HuH-7 (cell line): ENCODE measurements at places on chromosomes 13 and 19.
A peak's percentile ranks its signal among the peaks of the same experiment; 100 is the strongest.

DNA sequence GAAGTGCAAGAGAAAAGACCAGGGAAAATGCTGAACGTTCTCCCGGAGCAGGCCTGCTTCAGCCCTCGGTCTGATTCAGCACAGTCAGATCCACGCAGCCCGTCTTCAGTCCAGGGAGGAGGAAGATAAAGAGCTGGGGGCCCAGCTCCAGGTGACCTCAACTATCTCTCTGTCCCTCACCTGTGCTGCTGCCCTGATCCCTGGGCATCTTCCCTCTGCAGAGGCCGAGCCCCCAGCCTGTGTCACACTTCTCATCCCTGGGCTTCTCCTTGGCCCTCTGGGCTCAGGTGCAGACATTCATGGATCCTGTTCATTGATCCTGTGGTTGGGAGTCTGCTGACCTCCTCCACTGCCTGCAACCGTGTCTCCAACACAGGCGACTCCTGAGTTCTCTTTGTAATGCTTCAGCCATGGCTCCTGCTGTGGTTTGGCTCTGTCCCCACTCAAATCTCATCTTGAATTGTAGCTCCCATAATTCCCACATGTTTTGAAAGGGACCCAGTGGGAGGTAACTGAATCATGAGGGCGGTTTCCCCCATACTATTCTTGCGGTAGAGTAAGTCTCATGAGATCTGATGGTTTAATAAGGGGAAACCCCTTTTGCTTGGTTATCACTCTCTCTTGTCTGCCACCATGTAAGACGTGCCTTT lies 27.9 kb downstream of the COL4A2 start:
- DNase-seq = no peak

DNA sequence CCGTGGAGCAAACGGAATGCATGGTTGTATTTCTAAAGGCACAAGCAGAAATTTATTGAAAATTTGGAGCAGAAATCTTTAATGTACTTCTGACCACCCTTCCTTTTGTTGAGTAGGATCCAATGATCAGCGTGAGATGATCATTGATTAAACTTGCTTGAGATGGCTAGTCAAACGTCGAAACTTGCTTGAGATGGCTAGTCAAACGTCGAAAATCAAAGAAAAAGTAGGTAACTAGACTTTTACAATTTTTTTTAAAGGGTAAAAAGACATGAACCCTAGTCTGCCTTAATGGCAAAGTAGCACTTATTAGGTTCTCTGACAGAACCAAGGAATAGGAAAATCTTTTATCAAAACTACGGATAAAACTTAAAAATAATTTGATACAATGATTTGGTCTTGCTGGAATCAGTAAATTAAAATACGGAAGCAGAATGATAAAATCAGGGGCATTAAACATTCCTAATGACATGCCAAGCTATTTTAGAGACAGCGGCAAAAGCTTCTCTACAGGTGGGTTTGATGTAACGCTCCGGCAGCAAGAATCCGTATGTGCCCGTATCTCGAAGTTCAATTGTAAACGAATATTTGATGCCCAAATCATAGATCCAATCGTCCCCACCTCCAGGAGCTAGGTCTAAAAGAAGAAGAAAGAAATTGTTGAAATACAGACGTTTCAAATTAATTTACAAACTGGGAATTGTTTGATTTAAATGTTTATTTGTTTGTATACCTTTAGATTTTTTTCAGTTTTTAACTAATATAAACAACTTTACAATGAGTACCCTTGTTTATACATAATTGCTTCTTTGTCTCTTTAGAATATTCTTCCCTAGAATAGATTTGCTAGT lies 841 bp upstream of the ZC3H13 start:
- no peak for DNase-seq

- DNase-seq = no peak
These were observed 4.7 kb downstream of the SBNO2 start for GRCh38 chr19:1169411-1169791.

DNA sequence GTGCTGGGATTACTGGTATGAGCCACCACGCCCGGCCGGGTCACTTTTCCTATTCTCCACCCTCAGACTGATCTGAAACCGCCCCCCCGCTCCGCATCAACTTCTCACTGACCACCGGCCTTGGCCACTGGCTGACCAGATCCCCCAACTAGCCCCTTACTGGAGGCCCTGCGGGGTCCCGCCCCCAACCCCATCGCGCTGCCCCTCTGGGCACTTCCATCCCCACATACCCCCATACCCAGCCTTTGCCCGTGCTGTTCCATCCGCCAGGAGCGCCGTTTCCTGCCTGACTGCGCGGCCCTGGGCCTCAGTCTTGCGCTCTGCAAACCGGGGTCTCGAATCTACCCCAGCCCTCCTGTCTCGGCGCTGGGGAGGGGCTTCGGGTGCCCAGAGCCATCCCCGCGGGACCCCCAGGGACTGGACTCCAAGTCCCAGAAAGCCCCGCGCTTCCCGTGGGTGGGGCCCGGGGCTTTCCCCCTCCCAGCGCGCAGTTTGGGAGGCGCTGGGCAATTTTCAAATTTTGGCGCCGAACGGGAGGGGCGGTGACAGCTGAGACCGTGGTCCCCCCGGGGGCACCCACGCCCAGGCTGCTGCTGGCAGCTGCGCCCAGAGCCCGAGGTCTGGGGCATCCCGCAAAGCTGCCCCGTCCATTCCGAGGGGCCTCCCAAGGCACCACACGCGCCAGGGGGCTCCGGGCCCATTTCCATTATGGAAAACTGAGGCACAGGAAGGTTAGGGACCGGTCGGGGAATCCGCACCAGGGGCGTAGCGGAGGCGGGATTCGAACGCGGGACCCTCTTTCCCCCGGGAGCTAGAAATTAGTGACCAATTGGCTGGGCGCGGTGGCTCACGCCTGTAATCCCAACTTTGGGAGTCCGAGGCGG lies 5.2 kb upstream of the LMNB2 start:
- peak; percentile 61 for DNase-seq

GRCh38 chr19:46218160-46218559 lies 11.4 kb upstream of the IGFL1 start:
- DNase-seq = peak; percentile 60

GRCh38 chr19:32750441-32751055 lies 31.0 kb downstream of the TDRD12 start:
- no peak for DNase-seq

- DNase-seq = peak; percentile 98
These were observed 12.5 kb downstream of the PEAK3 start for GRCh38 chr19:2269244-2270156.

DNA sequence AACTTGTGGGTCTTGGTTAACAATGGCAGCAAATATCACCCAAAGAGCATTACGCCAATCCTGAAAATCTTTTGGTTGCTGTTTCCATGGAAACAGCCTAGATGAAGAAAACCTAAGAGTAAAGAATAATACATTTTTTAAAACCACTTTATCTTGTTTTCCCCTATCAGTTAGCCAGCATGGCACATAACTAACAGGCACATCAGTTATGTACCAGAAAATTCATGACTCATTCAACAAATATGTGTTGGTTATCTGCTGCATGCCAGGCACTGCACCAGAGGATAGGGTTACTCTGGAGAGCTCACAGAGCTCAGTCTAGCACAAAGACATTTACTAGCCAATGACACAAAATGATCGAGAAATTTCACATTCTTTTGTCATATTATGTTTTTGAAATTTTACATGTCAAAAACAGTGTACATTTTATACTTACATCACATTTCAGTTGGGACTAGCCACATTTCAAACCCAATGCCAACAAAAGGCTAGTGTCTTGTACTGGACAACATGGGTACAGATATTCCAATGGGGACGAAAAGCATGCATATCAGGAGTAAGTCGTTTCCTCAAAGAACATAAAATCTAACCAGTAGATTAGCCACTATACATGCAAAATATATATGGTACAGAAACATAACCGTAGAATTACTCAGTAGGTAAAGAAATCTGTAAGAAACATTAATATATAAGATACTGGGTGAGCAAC lies 20.3 kb downstream of the LNX2 start:
- no peak for DNase-seq

- no peak for DNase-seq
These were observed 8.9 kb upstream of the CCNP start for GRCh38 chr19:40235238-40236025.

- no peak for DNase-seq
These were observed 65.8 kb downstream of the SIPA1L3 start for GRCh38 chr19:37972803-37973202.

DNA sequence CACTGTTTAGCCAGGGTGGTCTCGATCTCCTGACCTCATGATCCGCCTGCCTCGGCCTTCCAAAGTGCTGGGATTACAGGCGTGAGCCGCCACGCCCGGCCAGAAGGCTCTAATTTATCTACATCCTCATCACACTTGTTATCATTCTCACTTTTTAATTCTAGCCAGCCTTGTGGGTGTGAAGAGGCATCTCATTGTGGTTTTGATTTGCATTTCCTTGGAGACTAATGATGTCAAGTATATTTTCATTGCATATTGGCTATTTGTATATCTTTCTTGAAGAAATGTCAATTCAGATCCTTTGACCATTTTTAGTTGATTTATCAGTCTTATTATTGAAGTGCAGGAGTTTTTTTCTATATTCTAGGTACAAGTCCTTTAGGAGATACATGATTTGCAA lies 27.7 kb upstream of the HIF3A start:
- no peak for DNase-seq

DNA sequence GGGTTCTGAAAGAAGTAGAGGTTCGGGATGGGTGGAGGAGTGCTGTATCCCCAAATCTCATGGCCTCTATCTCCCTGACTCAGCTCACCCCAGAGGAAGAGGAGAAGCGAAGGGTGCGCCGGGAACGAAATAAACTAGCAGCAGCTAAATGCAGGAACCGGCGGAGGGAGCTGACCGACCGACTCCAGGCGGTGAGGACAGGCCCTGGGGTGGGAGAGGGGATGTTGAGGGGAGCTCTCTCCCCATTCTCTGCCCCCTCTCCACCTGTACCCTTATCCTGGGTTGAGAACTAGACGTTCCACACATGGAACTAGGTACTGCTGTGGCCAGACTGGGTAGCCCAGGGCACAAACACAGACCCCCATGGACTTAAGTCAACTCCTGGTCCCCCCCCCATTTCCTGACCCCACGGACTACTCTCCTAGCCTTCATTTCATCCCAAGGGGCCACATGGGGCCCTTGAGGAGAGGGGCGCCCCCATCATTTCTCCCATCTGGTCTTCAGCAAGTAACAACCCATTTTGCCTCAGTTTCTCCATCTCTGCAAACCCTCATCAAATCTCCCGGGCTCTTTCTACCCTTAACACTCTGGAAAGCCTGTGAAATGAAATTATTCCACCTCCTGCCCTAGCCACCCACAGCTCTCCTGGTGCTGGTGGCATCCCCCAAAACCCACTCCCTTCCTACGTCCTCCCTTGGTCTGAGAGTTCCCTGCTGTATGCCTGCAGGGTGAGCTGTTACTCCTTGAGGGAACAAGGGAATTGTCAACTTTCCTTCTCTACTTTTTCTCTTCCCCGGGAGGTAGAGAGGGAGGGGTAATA lies 3.5 kb downstream of the FOSB start:
- no peak for DNase-seq

GRCh38 chr13:113155201-113155600 lies 3.2 kb upstream of the PROZ start:
- no peak for DNase-seq

DNA sequence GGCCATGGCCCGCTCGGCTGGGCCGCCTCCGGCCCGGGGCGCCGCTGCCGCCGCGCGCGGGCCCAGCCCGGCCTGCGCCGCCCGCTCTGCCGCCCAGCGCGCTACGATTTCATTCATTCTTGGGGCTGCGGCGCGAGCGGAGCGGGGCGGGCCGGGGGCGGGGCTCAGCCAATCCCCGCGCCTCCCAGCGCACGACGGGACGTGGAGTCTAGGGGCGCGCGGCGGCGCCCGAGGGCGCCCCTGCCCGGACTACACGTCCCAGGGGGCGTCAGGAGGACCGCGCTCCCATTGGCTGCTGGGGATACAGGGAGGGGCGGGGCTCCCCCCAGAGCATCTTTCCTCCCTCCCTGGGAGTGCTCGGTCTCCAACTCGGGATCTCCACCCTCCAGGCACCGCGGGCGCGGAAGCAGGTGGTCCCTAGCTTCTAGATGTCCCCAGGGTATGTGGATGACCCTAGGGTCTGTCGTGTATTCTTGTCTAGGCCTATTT lies 5.6 kb upstream of the DPF1 start:
- DNase-seq = peak; percentile 70

- peak; percentile 77 for DNase-seq
These were observed 6.3 kb downstream of the MAMSTR start for GRCh38 chr19:48713041-48713863.

DNA sequence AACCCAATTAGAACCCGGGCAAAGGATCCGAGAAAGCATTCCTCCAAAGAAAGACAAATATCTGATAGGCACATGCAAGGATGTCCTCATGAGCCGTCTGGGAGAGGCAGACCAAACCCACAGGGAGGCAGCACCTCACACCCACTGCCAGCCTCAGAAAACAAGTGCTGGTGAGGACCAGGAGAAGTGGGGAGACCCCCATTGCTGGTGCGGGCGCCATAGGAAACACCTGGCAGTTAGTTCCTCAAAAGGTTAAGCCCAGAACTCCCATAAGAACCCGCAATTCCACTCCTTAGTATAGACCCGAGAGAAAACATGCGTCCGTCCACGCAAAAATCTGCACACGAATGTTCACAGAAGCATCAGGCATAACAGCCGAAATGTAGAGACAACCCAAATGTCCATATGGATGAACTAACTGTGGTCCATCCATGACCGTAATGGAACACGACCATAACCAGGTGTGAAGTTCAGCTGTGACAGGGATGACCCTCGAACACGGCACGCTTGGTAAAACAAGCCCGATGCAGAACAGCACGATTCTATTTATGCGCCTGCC lies 7.9 kb downstream of the ZNF787 start:
- no peak for DNase-seq

GRCh38 chr13:103324641-103325040 lies 258.4 kb upstream of the SLC10A2 start:
- no peak for DNase-seq

DNA sequence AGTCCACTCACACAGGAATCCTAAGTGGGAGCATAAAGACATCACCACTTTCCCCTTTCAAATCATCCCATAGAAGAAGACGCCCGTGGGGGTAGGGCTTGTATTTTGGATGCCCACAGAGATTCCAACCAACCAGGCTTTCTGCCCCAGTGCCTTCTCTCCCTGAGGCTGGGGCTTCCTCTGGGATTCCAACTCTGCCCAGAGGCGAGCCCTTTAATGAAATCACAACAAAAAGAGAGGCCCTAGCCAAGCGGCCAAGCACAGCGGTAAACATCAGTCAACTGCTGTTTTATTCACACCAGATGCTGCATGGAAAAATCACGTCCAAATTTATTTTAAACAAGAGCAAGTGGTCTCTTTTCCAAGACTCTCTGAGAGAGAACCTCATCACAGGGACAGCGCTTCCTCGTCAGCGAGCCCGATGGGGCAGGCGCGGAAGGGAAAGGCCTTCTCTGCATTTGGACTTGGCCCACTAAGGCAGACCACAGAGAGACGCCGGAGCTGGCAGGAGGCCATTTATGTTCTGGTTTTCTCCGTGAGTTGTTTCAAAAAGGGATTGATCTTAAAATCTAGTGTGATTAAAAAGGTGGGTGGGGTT lies 31.5 kb downstream of the ADPRHL1 start:
- DNase-seq = no peak

- peak; percentile 77 for DNase-seq
These were observed 29.0 kb downstream of the ARID3A start for GRCh38 chr19:954672-955494.

DNA sequence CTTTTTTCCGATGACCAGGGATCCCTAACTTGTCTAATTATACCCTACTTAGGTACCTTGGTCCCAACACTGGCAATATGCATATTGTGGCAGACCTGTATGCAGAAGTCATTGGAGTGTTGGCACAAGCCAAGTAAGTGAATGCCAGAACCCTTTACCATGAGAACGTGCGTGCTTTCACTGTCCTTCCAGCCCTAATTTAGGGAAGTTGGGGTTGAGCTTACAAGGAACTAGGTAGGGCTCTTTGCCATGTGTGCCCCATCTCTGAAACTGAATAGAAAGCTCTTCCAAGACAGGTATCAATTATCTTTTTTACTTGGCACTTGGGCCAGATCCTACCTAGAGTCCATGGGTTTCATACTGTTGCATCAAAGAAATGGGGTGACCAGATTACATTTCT lies 93.2 kb downstream of the FRY start:
- DNase-seq = no peak
